ENCODE measurements at places on chromosomes 13 and 19.

GRCh38 chr13:32829676-32830335, 186.4 kb upstream of the KL start:
- no peak for DNase-seq

- DNase-seq = no peak
Measured at GRCh38 chr19:17680230-17680722, 7.9 kb downstream of the UNC13A start.

GRCh38 chr13:23472189-23472588, 38.7 kb upstream of the SACS start:
- no peak for DNase-seq

- DNase-seq = no peak
Measured at GRCh38 chr19:28313633-28314032, 899.3 kb downstream of the UQCRFS1 start.

DNA sequence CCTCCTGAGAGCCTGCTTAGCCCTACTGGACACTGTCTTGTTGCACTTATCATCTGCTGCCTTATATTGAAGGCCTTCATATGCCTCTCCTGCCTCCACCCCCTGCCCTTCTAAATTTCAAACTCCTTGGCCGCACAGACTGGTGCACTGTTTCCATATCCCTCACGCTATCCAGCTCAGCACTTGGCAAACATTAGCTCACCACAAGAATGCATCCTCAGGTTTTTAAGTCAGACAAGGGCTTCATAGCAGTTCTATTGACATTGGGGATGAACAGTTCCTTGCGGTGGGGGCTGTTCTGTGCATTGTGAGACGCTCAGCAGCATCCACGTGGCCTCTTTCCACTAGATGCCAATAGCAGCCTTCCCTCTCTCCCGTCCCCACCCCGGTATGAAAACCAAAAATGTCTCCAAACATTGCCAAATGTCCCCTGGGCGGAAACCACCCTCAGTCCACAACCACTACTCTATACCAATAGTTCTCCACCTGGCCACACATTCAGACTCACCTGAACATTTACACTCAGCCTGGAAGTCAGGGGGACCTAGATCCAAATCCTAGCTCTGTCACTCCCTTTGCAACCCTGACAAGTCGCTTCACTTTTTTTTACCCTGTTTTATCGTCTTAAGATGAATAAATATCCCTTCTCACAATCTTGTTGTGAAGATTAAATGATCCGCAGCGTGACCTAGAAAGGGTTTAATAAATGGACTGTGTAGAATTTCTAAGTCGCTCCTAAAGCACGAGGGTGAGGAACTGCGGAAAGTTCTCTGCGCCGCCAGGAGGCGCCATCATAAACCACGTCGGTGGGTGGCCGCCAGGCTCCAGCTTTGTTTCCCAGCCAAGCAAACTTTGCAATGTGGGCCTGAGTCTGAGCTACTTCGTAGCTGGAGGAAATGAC, 3.6 kb upstream of the CEACAM3 start:
- peak; percentile 10 for DNase-seq

DNA sequence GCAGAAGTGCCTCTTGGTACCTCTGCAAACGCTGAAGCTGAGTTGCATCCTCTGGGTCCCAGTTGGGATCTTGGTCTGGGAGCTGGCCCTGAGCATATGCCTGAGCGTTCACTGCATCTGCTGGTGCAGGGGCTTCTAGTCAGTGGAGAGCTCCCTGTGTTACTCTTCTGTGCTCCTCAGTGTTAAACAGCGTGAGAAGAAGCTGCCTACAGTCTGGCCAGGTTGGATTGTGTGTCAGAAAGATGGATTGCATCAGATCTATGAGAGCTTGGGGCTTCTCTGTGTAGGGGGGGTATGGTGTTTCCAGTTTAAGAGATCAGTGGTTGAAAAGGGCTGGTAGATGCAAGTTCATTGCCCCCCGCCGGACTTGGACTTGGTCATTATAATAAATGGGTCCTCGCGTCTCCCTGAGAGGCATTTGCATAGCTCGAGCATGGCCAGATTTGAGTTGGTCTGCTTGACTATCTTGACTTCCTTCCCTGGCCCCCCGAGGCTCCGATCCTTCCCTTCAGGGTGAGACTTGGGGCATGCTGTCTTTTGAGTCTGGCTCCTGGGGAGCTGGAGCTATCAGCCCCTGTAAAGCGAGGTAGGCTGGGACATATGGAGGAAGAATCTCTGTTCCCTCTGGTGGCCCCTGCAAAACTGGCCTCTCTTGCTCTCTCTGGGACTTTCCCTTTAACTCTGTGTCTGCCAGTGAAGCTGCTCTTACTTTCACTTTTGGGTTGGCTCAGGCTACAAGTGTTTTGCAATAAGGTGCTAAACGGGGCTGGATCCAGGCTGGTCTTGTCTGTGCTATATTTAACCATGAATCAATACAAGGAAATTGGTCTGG, 52.9 kb downstream of the OR10H4 start:
- no peak for DNase-seq

DNA sequence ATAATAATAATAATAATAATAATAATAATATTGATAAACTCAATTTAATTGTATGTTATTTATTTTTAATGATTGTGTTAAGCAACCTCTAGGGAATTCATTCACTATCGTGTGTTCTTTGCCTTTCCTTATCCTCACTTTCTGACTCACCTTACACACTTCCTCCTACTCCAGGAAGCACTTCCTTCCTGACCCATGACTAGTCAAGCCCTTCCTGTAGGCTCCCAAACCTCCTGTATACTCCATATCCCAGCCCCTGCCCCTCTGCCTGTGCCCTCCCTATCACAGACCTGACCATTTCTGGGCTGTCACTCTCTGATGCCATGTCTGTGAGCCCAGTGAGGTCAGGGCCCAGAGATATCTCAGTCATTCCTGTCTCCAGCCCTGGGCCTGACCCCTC, 7.6 kb downstream of the LGALS4 start:
- DNase-seq = no peak

GRCh38 chr13:70889163-70889562, 780.9 kb upstream of the KLHL1 start:
- no peak for DNase-seq

DNA sequence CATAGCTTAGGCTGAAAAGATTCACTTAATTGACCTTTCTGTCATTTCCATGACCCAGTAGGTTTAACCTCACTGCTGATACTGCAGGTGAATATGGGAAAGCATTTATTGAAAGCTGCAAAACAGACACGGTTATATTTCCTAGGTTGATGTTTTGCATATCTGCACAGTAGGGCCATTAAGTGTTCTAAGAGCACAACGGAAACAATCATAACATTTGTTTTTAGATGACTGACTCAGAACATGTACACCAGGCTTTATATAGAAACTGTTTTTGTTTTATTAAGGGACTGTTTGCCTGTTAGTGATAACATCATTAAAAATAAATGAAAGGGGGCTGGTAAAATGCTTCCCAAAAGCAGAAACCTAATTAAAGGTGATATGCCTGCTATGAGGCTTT, 367.8 kb downstream of the DACH1 start:
- DNase-seq = no peak

- no peak for DNase-seq
Measured at GRCh38 chr13:78160793-78161192, 242.2 kb upstream of the EDNRB start.

- DNase-seq = no peak
Measured at GRCh38 chr19:6056801-6057650, 53.3 kb downstream of the RFX2 start.

DNA sequence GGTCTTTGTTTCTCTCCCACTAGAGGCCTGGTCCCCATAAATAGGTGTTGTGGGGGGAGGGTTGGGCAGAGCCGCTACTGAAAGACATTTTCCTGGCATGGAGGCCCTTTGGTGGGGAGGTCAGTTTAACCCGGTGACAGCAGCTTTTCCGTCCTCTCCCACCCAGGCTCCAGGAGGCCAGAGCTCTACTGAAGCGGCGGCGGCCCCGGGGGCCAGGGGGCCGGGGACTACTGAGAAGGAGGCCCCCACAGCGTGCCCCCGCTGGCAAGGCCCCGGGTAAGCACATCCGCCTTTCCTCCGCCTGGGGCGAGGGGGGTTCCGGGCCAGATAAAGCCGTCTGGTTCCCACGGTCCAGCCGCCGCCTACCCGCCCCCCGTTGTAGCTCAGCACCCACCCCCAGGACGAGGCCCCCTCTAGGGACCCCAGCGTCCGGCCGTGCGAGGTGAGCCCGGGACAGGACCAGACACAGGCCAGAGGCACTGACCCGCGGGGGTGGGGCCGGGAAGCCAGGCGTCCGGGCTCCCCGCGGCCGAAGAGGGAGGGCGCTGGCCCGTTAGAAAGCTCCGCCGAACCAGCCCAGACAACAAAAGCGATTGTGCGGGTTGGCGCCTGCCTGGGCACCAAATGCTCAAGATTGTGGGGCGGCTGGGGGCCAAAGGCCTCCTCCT, 1.1 kb upstream of the LTBP4 start:
- no peak for DNase-seq

- DNase-seq = no peak
Measured at GRCh38 chr19:38700350-38700901, 43.8 kb downstream of the CAPN12 start.

GRCh38 chr13:98172590-98173422, 4.3 kb downstream of the RNF113B start:
- no peak for DNase-seq

DNA sequence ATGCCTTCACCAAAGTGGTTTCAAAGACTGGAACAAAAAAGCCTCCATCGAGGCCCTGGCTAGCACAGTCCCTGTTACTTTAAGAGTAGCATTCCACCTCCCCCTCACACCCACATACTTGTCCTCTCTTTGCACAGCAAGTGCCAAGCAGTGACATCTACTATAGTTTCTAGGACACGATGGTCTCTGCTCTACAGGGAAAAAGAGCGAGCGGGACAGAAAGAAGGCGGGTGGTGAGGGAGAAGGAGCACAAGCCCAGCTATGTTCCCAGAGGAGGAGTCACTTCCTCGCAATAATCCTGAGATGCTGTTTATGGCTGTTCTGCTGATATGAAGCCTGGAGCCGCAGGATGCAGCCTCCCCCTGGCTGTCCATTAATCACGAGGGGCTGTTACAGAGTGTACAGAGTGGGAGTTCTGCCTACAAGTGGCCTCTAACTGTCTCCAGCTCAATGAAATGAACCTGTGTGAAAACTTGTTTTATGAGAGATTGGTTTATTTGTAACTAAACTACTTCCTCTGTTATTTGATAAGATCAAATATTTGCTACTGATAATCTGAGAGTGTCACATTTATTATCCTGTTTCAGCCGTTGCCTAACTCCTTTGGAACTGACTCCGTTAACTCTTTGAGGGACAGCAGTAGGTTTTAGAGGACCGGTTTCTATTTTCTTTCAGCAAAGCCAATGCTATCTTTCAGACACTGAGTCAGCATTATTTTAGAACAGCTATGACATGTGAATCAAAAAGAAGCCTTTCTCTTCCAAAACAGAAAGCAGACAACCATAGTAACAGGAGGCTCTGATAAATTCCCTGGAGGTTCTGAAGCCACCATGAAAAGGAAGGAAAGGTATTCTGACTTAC, 208.0 kb downstream of the SPRY2 start:
- DNase-seq = no peak

DNA sequence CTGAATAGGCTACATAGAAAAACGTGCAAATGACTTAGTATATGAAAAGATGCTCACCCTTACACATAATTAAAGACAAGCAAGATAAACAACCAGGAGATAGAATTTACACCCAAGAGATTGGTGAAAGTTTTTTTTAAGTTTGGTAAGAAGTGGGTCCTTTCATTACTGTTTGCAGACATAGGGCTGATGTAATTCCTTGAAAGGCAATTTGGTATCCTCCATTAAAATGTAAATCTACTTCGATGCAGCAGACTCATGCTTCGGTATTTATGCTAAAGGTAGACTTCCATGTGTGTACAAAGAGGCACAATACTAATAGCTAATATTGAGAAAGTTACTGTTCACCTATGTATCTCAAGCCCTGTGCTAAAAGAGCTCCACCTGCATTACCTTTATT, 33.5 kb downstream of the CNMD start:
- DNase-seq = no peak

DNA sequence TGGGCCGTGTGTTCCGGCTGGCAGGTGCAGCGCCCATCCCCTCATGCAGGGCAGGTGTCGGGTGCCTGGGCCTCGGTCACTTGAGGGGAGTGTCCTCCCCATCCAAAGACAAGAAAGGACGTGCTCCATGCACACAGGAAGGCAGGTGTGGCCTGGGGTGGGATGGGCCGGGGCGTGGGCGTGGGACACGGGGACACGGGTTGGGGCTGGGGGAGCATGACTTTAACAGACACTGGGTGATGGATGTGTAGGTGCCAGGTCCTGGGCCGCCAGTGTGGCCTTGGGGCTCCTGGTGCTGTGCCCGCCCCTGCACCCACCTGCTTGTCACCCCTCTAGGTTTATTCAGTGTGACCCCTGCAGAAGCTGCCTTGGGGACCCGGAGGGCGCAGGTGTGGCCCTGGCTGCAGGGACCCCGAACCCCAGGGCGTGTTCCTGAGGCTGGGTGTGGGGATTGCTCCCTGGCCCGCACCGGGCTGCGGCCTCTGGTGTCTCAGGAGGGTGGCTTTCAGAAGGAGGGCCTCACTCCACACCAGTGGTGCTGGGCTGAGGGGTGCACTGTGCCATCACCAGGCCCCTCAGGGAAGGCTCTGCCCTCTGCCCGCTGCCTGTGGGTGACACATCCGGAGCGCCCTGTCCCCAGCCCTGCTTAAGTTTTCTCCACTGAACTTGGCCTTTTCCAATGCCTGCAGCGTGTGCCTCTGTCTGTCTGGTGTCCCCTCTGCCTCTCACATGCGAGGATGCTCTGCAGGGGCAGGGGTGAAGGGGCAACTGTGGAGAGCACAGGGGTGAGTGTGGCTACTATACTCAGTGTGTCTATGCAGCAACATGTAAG, 5.2 kb downstream of the TMEM255B start:
- no peak for DNase-seq

DNA sequence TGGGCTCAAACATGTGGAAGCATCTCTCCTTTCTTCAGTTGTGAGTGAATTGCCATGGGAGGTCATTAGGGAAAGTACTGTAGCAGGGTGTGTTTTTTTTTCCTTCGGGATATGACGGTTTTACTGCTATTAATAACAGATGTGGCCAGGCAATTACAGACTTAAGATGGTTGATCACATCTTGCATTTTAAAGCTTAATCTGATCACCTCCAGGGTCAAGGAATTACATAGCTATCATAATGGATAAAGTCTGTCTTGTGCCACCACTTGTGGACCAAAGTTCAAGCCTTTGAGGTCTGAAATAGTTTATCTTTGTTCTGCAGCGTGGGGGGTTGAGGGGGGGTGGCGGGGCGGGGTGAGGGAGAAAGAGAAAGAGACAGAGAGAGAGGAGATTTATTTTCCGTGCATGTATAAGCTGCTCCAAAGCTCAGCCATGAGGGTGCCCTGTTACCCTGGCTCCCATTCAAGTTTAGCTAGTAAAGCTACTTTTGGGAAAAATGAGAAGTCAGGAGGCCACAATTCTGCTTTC, 5.5 kb upstream of the SERP2 start:
- DNase-seq = no peak

Measured in hematopoietic multipotent progenitor cell treated with erythropoietin and hydrocortisone succinate and interleukin-3 and kit ligand, for 17 days (in vitro differentiated cells).